ENCODE measurements at places on chromosomes 6 and 20.
A peak's percentile ranks its signal among the peaks of the same experiment; 100 is the strongest.

- peak; percentile 7 for DNase-seq
Measured at GRCh38 chr6:132354517-132355167, 46.6 kb downstream of the MOXD1 start.

GRCh38 chr6:113723182-113723581 lies 134.0 kb upstream of the MARCKS start:
- no peak for DNase-seq

- no peak for DNase-seq
Measured at GRCh38 chr6:2482773-2483172, 237.4 kb upstream of the GMDS start.

DNA sequence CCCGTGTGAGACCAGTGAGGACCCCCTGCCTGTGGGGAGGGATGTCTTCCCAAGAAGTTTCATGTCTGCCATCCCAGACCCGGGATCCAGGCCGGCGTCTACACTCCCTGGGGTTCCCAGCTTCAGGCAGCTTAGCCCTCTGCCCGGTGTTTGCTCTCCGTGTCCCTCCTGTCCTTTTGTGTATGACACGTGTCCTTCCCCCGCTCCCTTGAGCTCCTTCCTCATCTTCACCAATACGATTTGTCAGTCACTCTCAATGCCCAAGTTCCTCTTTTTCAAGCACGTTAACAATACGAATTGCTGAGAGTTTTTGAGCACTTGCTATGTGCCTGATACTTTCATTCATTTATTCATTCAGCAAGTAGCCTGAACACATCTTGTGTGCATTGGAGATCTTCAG lies 115.6 kb upstream of the PTPN1 start:
- no peak for DNase-seq

Data from iPS DF 19.7 (cell line).